ENCODE measurements at places on chromosomes 16 and 17.
A peak's percentile ranks its signal among the peaks of the same experiment; 100 is the strongest.

- DNase-seq = no peak
These were observed 22.4 kb downstream of the CDRT15 start for GRCh38 chr17:14214271-14214670.

DNA sequence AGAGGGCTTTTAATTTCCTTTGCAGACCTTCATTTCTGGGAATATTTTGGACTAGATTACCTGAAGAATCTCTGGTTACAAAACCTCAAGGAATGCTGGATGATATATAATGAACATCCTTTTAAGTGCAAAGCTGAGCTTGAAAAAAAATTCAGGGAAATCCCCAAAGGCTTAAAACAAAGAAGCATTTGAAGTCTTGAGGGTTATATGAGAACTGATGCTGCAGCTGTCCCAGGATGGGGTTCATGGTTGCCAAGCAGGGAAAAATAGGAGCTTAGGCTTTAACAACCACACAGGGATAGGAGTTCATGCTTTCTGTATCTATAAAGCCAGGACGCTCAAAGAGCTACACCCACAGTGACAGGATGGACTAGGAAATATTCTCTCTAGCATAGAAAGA lies 150.4 kb upstream of the IRX5 start:
- DNase-seq = no peak

DNA sequence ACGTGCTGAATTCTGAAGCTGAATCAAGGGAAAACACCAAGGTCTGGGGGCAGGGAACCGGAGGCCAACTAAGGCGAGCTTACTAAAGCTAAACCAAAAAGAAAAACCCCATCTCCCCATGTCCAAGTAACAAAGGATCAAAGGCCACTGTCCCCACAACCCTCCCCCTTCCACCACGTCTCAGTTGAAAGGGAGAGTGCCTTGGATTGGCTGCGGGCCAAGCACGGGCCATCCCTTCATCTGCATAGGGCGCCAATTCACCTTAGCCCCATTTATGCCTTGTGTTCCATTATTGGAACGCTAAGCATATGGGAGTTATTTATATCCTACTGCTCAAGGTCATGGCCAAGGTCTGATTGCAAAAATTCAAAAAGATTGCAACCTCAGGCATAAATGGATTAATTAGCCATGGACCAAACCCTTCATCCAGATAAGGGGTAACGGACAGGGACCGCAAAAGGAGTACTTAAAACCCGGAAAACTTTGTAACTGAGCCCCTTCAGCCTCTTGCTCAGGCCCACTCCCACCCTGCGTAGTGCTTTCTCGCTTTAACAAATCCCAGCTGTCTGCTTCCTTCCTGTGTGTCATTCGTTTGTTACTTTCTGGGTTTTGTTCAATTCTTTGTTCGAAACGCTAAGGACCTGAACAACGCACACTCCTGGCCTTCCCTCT lies 740 bp upstream of the ATP6V0D1 start:
- DNase-seq = no peak

DNA sequence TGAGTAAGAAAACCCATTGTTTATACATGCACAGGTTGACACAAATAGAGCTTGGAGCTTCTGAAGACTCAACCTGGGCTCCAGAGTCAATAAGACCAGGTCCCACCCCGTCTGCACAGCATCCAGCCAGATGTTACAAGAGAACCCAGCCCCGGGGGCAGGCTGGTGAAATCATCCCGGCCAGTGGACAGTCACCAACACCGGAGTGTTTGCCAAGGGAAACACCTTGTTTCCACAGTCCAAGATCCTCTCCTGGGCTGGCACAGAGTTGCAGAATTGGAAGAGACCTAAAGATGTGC lies 90.3 kb downstream of the RAB11FIP4 start:
- DNase-seq = no peak

GRCh38 chr17:10797476-10798328 lies 6.2 kb downstream of the TMEM238L start:
- DNase-seq = no peak

DNA sequence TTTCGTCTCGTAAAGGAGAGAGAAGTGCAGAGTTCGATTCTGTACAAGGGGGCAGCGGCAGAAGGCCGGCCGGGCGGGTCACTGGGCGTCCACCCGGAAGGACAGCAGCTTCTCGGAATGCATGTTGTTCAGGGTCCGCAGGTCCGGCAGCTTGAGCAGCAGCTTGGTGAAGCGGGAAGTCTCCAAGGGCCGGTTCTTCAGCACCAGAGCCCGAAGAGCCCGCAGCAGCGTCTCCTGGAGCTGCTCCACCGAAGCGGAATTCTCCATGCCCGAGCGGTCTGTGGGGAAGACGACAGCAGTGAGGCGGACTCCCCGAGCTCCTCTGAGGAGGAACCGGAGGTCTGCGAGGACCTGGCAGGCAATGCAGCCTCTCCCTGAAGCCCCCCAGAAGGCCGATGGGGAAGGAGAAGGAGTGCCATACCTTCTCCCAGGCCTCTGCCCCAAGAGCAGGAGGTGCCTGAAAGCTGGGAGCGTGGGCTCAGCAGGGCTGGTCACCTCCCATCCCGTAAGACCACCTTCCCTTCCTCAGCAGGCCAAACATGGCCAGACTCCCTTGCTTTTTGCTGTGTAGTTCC lies 7.3 kb downstream of the NR1D1 start:
- DNase-seq = no peak

- DNase-seq = peak; percentile 83
These were observed 7.4 kb downstream of the CDK5RAP3 start for GRCh38 chr17:47978324-47978723.

DNA sequence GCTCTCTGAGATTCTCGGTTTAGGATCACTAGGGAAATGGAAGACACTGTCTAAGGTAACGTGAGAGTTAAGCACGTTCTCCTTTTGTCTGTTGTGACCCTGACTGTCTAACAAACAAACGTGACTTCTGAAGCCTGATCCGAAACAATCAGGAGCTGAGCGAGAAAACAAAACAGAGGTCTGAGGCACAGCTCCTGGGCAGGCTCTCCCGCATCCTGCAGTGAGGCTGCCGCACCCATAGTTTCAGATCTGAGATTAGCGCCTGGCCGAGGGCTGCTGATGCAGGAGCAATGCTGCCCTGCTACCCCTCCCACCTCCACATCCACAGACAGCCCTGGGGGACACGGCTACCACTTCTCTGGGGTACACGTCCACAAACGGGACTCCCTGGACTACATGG lies 46.7 kb downstream of the RNF157 start:
- no peak for DNase-seq

GRCh38 chr16:27795992-27796614 lies 246.2 kb downstream of the KATNIP start:
- DNase-seq = peak; percentile 31

DNA sequence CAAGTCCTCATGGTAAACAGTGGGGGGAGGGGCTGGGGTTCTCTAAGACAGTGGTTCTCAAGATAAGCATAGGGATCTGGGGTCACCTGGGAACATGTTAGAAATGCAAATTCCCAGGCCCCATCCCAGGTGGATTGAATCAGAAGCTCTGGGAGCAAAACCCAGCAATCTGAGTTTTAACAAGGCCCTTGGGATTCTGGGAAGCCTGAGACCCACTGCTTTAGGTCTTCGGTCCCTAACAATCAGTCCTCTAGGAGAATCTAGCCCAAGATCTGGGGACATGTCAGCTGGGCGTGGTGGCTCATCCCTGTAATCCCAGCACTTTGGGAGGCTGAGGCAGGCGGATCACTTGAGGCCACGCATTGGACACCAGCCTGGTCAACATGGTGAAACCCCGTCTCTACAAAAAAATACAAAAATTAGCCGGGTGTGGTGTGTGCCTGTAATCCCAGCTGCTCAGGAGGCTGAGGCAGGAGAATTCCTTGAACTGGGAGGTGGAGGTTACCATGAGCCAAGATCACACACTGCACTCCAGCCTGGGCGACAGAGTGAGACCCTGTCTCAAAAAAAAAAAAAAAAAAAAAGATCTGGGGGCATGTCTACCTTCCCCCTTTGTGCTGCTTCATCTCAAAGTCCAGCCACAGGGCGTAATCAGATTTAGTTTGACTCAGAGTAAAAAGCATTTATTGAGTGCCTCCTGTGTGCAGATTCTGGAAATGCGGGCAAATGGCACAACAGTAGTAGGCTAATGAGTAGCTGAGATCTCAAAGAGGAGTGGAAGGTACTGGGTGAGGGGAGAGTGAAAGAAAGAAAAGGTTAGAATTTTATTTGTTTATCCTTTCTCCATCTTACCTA lies 8.8 kb upstream of the NR1D1 start:
- DNase-seq = no peak

DNA sequence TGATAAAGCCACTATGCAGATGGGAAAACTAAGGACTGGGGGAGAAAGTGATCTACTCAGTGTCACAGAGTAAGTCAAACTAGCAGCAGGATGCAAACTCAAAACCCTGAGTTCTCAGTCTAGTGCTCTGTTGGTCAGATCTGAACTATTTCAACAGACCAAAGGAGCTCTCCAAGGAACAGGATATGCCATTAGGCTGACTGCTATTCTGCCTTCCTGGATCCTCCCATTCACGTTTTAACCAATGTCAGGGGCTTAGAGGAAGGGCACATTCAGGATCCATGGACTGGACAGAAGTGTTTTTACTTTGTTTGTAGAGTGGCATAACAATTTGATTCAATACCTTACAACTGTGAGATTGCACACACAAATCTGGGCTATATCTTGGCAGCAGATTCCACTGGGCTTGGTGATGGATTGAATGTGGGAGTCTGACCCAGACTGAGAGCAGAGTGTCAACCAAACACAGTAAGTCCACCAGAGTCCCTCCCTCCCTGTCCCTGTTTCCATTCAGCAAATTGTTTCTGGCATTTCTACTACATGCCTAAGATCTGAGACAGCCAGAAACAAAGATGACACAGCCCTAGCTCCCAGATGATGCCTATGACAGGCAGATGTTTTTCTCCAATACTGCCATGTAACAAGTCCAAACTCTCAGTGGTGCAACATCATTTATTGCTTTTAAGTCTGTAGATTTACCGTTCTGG lies 337.8 kb upstream of the CDH5 start:
- DNase-seq = peak; percentile 38

- no peak for DNase-seq
These were observed 4.8 kb upstream of the GLG1 start for GRCh38 chr16:74611721-74612120.

DNA sequence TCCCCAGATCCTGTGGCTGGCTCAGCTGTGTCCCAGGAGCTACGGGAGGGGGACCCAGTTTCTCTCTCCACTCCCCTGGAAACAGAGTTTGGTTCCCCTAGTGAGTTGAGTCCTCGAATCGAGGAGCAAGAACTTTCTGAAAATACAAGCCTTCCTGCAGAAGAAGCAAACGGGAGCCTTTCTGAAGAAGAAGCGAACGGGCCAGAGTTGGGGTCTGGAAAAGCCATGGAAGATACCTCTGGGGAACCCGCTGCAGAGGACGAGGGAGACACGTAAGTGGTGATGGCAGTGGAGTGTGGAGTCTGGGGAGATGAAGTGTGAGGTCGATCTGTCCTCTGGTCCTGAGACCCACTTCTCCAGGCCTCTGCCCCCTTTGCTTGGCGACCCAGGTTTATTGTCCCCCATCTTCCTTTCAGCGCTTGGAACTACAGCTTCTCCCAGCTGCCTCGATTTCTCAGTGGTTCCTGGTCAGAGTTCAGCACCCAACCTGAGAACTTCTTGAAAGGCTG lies 585 bp downstream of the WRAP53 start:
- no peak for DNase-seq

- no peak for DNase-seq
These were observed 22.6 kb downstream of the LGALS3BP start for GRCh38 chr17:78957128-78957527.

- DNase-seq = no peak
These were observed 3.9 kb upstream of the SOX9 start for GRCh38 chr17:72116661-72117521.

DNA sequence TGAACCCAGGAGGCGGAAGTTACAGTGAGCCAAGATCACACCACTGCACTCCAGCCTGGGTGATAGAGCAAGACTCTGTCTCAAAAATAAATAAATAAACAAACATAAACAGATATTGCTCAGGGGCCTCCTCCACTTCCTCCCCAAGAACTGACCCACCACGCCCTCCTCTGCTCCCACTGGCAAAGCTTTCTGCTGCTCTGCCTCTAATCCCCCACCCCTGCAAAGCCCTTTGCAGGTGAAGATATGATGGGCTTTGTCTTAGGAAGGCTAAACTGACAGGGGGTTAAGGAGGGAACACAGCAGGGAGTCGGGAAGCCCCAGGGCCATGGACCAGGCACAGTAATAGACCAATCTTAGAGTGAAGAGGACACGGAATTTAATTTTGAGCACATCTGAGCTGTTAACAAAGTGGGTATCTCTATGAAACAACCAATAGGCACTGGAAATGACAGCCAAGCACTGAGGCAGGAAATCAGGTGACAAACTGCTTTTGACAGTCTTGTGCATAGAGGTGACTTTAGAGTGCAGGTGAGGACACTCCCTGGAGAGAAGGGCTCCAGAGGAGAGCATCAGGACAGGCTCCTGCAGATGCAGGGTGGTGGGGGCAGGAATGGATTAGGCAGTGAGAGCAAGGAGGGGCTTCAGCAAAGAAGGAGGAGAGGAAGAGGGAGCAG lies 6.4 kb upstream of the CD300LD start:
- no peak for DNase-seq

DNA sequence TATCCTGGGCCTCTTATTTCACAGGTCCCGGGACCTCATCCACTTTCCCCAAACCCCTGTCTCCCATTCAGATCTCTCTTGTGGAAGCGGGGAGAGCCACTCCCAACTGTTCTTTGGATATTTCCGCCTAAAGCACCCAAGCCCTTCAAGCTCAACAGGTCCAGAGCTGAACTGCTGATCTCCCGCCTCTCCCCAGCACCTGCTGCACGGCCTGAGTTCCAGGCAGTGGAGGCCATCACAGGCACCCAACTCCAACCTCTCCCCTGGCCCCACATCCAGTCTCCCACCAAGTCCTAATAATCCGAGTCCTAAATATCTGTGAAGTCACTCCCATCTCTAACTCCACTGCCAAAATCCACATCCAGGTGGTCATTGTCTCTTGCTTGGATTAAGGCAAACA lies 6.5 kb downstream of the ITGA2B start:
- DNase-seq = no peak

All from HTR-8/SVneo (cell line).